Glomerular endothelial cell (primary cell): ENCODE measurements at places on chromosomes 16 and 17. TPM values are rescaled to one million over a fixed set of nuclear protein-coding genes. Genes with fewer than 3 reads are reported as not detected.

DNA sequence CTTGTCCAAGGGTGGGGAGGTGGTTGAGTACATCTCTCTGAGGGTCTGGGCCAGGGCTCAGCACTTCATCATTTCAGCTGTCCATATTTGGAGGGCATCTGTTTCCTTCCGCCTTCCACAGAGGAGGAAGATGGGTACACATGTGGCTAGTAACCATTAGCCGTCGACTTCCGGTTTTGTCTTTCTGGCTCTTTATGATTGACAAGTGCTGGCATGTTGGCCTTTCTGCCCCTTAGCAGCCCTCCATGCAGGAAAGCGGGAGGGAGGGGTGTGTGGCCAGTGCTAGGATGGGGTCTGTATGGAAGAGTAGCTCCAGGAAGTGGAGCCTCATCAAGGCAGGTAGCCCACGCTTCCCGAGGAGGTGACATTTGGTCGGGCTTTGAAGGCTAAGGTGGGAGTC lies 69.6 kb downstream of the RAI1 start:
- no peak for DNase-seq

DNA sequence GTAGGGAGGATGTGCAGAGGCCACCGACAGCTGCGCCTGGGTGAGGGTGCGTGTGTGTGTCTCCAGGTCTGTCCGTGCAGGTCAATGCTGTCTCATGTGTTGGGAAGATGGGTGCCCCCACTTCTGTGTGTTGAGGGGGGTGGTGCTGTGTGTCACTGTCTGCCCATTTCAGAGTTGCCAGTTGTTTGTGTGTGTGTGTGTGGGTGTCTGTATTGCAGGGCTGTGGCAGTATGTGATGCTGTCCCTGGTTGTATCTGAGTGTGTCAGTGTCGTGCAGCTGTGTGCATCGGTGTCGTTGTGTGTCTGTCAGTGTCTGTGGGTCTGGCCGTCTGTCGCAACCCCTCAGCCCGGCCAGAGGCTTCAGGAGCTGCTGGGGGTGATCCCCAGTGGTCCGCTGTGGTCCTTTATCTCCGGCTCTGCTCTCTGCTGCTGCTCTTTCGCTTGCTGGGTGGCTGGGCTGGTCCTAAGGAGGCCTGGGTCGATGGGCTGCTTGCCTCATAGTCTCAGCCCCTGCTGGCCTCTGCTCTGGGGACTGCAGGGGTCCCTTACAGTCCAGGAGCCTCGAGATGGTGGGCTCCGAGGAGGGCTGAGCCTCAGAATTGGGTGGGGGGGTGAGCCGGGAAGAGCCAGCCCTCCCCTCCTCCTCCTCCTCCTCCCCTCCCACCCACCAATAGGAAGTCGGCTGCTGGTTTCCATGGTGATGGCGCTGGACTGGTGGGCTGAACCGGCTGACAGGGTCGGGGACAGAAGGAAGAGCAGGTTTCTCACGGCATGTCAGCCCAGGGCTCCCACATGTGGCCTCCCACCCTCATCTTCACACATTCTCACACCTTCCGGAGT lies at the start of gene TSPOAP1:
TSPOAP1 (minus strand) TSS at position 601 of the 840 bp plus-strand sequence. CDS start 875 bp downstream, outside the sequence.
- DNase-seq = no peak

The ABCC11 gene
- 0.29 TPM in 1 of 2 replicates, not detected in the other for total RNA-seq

The METTL9 gene
- total RNA-seq = 173 and 210 TPM in 2 replicates

DNA sequence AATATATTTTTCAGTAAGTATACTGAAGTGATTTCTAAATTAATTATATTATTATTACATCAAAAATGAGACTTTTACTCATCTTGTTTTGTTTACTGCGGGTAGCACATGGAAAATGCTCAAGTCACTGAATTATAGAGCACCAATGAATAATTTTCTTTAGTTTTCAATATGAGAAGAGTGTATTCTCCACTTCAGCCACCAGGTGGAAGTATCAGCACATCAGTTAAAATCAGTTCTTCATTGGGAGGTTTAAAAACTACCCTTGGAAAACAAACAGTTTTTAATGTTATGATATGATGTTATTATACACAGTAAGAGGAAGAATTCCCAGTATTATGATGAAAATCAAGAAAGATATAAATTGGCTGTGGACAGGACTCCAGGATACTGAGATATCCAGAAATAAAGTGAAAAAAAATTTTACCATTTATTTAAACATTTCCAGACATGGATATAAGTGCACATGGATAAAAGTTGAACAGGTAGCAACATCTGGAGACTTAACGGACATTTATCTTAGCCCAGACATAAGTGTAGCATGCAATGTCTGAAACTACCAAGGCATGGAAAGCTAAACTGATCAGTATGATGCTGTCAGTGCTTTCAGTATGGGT lies 467.3 kb downstream of the KCNJ2 start:
- DNase-seq = no peak

The NLRC3 gene
- 7.5 and 7.6 TPM in 2 replicates for total RNA-seq

- no peak for DNase-seq
Observed at GRCh38 chr17:2547176-2547575, 35.5 kb upstream of the METTL16 start.

DNA sequence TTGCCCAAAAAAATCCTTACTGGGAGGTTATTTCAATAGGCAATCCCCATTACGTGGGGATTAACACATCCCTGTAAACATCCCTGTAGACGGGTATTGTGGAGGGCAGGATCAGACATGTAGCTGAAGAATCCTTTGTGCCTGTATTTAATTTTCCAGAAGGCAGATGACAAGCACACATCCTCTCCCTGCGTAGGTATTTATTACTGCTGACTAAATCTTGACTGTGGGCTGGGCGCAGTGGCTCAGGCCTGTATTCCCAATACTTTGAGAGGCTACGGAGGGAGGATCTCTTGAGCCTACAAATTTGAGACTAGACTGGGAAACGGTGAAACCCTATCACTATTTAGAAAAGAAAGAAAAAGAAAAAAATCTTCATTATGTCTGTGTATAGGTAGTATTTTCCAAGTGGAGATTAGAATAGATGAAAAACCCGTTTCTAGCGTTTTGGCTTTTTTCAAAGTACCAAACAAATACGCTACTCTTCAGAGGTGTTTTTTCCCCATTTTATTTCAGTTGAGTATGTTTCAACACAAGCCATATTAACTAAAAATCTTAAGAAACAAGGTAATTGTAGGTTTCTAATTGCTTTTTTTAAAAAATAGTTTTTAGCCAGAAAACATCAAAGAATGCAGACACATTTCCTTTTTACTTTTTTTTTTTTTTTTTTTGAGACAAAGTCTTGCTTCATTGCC lies 1.5 kb upstream of the MARF1 start:
- DNase-seq = no peak

The TPPP3 gene
- 3.2 TPM in 1 of 2 replicates, not detected in the other for total RNA-seq
